ENCODE measurements at places on chromosomes 1 and 21.

DNA sequence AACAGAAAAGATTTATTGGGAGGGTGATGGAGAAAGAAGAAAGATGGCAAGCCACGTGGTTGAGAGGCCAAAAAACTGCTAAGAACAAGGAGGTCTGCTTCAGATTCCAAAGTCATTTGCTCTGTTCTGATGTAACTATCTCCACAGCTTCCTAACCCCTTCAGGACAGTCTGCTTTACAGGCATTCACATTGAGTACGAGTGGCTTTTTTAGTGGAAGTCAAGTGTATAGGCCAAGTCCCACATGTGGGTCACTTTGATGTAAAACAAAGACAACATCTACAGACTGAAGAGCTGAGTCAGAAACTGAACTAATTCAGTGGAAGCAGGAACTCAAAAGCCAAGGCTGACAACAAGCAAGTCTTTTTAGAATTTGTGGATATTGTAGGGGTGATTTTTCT lies 128.7 kb upstream of the F3 start:
- DNase-seq = no peak

GRCh38 chr1:175737451-175737850 lies 5.9 kb downstream of the TNR start:
- no peak for DNase-seq

- peak; percentile 79 for DNase-seq
Observed at GRCh38 chr1:81582467-81582986, 218.2 kb upstream of the ADGRL2 start.

GRCh38 chr1:101239095-101240040 lies 2.5 kb downstream of the S1PR1 start:
- no peak for DNase-seq

GRCh38 chr1:154258784-154259183 lies 13.6 kb upstream of the HAX1 start:
- DNase-seq = no peak

GRCh38 chr1:159554261-159554660 lies 18.5 kb upstream of the OR10J5 start:
- no peak for DNase-seq

GRCh38 chr1:96708482-96708881 lies 13.1 kb upstream of the PTBP2 start:
- DNase-seq = no peak

GRCh38 chr1:193549081-193549480 lies 362.7 kb upstream of the B3GALT2 start:
- no peak for DNase-seq

DNA sequence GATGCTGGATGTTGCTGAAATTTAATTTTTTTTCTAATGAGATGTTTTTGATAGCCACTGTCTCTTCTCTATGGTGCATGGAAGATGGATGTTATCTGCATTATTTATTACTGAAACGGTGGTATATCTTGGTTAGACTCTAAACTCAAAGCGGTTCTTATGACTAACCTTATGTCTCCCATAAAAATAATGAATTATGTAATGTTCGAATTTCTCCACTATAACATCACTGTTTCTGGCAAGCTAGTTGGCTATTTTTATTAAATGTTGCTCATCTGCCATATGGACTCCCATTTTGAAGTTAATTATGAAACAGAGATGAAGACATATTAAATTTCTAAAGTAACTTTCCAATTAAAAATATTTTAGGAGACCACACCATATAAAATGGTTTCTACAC lies 808.6 kb upstream of the ADGRL4 start:
- no peak for DNase-seq

- DNase-seq = no peak
Observed at GRCh38 chr21:38429011-38429410, 69.3 kb downstream of the ERG start.

GRCh38 chr1:218351391-218352074 lies 6.4 kb downstream of the TGFB2 start:
- no peak for DNase-seq

- DNase-seq = no peak
Observed at GRCh38 chr1:183218027-183218618, 32.1 kb downstream of the LAMC2 start.

GRCh38 chr1:175164751-175165150 lies 27.8 kb downstream of the KIAA0040 start:
- DNase-seq = no peak

GRCh38 chr1:212827831-212828278 lies 19.6 kb downstream of the SPATA45 start:
- DNase-seq = no peak

DNA sequence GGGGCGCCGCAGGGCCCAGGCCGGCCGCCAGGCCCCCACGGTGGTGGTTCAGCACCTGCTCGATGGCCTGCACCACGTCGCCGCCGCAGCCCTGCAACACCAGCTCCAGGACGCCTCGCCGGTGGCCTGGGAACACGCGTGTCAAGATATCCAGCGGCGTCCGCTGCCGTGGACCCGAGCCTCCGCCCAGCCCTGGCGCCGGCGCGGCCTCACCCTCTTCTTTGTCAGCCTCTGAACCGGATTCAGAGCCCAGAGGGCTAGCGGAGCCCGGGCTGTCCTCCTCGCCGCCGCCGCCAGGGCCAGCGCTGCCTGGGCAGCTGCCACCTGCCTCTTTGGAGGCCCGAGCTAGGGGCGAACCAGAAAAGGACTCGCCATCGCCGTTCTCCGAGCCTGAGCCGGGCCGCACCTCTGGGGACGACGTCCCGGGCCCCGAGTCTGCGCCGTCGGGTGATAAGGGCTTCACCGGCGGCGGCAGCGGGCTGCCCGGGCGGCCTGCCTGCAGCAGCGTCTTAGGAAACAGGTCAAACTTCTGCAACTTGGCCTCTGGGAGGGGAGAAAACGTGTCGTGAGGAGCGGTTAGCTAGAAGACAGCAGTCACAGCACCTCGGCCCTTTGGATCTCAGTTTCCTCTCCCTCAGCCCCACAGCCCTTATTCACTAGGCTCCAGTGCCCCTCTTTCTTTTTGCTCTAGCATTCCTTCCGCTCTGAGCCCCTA lies 3.9 kb downstream of the DMRTA2 start:
- no peak for DNase-seq

DNA sequence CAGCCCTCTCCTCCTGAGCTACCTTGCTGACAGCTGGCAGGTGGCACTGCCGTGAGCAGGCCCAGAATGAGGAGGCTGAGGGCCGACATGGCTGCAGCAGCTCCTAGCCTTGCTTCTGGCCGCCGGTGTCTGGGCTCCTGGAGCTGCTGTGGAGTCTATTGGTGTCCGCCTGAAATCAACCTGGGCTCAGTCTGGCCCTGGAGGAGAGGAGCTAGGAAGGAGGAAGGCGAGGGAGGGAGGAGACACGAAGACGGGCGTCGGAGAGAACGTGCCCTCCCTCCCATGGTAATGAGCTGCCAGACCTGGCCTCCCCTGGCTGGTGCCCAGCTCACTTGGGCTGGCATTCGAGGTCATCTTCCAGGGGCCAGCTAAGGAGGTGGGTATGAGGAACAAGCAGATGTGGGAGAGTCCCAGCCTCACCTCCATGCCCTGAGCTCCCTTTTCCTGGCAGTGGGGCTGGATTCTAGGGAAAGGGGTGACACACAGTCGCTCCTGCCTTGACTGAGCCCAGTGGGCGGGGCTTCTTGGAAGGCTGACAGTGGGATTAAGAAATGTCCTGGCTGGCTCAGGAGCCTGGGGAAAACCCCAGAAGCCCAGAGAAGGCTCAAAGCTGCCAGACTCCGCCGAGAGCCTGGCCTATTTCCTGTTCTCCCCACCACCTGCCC lies at the start of gene PDZK1IP1:
TSS of gene PDZK1IP1 (minus strand) at position 193 of the 665 bp plus-strand sequence. CDS start at position 89, 104 bp downstream.
- peak; percentile 97 for DNase-seq

GRCh38 chr21:41745026-41745820 lies 21.6 kb downstream of the RIPK4 start:
- DNase-seq = no peak
